ENCODE measurements at places on chromosomes 5 and 9.

GRCh38 chr5:32291591-32291990 lies 21.1 kb downstream of the MTMR12 start:
- DNase-seq: no peak

DNA sequence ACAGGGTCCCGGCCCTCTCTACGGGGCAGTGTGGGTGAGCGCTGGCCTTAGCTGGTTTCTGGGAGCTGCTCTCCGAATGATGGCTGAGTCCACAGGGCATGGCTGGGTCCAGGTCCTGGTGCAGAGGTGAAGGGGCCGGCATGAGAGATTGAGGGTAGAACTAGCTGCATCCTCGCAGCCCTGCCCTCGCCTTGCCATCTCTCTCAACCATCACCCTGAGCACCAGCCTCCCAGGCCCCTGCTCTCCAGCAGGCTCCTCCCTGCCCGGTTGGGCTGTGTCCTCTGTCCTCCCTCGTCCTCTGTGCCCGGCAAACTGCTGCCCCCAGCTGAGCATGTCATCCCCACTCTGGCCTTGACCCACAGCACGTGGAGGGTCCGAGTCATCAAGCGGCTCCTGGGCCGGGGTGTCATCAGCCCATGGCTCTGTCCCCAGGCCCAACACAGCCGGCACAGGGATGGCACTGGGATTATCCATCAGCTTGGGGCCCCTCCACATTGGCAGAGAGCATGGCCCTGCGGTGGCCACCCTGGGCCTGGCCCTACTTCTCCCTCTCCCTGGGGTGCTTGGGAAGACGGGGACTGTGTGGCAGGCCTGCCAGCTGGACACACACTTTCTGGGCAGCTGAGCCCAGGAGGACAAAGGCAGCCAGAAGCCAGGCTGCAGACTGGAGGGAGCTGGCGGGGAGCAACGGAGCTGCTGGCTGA lies 8.4 kb downstream of the FLT4 start:
- no peak for DNase-seq

DNA sequence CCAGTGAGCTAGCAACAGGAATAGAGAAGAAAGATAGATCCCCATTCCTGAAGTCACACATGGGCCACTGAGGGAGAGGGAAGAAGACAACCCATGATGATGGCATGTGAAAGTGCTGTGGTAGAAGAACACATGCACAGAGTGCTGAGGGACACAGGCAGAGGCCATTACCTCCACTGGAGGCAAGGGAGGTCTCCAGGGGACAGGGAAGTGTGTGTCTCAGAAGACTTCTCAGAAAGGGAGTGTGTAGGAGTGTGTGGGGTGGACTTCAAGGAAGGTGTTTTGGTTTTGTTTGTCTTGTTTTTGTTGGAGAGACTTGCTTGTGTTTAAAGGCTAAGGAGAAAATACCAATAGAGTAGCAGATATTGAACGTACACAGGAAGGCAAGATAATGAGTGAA lies 77.0 kb upstream of the SMARCA2 start:
- DNase-seq: no peak

DNA sequence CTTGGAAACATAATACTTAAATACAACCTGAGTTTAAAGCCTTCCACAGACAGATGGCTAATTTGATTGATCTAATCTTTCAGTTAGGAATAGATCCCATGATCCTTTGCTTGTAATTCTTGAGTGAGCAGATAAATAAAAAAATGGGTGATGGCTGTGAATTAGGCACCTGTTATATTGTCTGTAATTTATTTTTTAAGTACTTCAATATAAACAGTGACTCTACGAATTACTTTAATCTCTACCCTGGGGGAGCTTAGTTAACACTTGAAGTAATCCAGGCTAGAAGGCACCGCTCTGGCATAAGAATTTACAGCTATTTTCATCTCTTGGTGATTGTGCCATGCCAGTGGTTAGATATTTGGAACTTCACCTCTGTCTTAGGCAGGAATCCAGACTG lies 9.0 kb downstream of the EGFLAM start:
- DNase-seq: no peak

DNA sequence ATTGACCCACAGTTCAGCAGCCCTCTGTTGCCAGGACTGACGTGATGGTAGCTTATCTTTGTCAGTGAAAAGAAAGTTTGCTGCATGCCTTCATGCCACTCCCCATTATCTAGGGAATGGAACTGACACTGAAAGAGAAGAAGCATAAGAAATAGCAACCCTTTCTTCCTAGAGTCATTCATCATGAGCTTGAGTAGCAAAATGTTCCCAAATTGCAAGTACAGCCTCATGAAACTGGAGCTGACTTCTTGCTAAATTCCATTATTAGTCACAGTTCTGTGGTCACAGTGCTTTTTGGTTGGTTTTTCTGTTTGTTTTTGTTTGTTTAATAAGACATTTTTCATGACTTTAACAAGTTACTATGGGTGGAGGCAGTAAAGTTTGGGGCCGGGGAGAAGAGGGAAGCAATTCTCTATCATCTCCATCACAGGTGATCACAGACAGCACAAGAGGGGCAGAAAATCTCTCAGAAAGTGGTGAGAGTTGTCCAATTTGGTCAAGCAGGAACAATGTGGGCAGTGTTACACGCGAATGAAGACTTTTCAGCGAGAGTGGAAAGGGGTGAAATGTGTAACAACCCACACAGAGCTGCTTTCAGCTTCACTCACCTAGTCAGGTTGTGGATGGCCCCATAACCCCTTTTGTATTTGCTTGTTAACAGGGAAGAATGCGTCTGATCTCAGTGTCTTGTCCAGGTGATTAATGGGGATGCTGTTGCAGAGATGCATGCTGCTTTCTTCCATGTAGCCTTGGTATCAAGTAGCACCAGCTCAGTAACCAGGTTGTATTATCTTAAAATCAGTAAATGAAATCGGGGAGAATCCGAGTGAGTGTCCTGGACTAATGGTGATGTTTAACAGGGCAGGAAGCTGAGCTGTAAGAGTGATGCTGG lies 440.4 kb downstream of the DMRT2 start:
- DNase-seq: no peak

DNA sequence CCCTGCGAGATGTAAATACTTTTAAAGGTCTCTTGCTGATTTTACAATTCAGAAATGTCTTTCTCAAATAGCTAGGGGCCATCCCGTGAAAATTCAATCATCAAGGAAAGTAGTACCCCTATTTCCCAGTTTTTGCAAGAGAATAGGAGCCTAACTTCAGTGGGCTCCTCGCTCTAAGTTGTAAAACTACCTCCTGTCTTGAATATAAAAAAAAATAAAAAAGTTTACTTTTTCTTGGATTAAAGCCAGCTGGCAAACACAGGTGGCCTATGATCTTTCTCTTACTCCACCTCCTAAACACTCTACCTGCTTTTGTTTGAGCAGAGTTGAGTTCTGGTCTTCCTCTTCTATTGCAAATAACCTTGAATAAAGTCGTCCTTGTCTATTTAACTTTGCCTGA lies 79.4 kb downstream of the SLCO4C1 start:
- DNase-seq: no peak

DNA sequence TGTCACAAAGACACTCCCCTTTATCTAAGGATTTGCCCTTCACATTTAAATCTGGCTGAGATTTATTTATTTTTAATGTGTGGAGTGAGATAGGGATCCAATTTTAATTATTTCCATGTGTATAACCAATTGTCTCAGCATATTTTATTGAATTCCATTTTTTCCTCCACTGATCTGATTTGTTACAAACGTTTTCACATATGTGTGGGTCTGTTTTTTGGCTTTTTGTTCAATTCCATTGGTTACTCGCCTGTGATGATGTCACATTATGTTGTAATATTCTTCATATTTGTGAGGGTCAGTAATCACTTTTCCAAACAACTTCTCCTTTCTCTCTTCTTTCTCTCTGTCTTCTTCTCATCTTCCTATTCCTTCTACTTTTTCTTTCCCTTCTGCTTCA lies 278.3 kb upstream of the RFX3 start:
- no peak for DNase-seq

DNA sequence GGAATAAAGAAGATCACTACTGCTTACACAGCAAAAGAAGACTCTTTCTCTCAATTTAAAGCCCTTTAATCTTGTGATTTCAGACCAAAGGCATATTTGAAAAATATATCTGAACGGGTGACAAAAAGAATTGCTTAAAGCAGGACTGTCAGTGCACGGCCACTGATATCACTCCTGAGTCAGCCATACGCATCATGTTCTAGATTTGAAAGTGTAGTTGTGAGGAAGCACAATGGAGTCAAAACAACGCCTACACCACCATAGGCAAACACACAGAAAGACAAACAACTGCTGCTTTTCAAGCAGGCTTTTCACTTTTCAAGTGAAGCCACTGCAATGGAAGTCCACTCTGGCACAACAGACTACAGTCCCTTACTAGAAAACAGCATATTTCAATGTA lies 141.7 kb downstream of the AUH start:
- DNase-seq: no peak

DNA sequence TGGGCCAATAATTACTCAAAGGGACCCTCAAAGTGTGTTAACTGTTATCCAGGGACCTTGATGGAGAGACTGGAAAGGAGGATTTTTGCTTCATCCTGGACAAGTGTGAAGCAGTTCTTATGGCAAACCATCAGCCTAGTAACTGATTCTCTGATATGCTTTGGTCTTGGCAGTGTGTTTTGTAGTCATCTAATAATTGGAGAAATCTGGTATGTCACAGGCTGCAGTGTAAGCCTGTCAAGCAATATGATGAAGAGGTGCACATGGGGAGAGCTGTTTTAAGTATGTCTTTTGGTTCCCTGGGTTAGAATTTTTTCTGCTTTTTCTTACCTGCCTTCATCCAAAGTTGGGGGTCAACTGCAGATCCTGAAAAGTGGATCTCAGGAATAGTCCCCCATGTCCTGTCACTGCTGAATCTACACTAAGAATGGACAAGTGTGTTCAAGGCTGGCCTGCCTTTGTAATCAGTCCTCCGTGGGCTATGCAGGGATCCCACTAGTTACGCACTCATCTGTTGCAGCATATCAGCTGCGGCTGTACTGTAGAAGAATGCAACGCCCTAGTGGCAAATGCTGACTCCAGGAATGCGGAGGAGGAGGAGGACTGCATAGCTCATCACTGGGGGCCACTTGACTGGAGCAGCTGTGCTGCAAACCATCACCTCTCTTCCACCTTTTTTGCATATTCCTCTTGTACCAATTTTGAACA lies 1.9 kb downstream of the SPTAN1 start:
- DNase-seq: peak; percentile 52

GRCh38 chr5:154570572-154571324 lies 92.7 kb upstream of the HAND1 start:
- no peak for DNase-seq

All from muscle of arm (tissue), 14 donors.